ENCODE measurements at places on chromosomes 11 and 22.

DNA sequence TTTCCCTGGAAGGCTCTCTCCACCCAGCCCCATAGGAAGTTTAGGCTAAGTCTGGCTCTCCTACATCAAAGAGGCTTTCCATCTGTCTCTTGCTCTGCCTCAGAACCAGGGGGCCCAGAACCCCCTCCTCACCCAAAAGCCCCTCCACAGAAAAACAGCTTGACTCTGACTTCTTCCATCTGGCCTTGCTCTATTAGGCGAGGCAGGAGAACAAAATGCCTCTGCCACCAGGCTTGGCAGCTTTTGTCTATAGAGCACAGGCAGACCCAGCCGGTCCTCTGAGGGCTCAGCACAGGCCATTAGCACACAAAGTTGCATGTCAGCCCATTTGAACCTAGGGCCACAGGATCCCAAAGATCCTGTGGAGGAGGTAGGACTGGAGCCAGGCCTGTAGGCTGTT, 75.7 kb upstream of the SUSD2 start:
- DNase-seq: no peak

DNA sequence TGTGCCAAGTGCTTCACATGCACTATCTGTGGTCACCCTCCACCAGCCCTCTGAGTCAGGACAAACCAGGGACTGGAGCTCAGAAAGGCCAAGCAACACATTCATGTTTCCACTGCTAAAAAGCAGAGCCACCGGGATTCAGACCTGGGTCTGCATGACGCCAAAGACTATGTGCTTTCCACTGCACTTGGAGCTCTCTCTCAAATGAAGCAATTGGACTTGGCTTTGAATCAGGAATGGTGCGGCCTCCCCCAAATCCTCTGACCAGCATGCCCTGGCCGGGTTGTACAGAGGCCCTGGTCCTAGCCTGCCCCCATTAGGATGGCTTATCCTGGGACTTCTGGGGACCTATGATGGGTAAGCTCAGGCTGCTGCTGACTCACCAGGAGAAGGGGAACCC, 80.7 kb downstream of the PKNOX2 start:
- DNase-seq: no peak

DNA sequence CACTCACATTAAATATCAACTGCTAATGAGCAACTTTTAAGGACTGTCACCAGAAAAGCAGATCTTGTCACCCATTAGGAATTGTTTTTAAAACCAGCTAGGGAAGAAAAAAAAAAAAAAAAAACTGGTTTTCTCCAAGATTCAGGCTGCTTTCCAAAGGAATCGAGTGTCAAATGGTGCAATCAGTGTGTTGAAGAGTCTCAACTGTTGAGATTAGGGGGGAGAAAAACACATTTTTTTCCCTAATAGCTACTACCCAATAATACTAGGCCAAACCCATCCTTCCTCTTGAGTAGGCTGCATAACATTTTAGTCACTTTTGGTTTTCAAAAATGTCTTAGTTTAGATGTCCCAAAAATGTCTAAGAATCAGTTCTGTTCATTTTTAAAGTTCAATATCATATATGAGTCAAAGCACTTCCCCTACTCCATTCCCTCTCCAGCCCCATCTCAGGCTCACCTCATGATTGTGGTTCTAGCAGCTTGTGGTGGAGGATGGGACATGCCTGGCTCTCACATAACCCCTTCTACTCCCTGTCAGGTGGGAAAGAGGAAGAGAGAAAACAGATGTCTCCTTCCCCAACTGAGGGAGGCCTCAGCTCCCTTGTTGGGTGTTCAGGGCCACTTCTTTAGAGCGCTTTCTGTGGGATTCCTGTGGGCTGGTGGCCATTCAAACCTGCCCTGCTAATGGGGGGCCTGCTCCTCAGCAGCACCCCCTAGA, 193.6 kb downstream of the CWF19L2 start:
- DNase-seq: no peak

- no peak for DNase-seq
These were observed 461 bp downstream of the TBC1D10A start for GRCh38 chr22:30326255-30326705.

GRCh38 chr11:113974741-113975470, at the start of gene HTR3A:
TSS of gene HTR3A (plus strand) at chr11:113975108. CDS start at chr11:113975326, 218 bp downstream.
- DNase-seq: no peak

GRCh38 chr22:47351836-47352579, 589.6 kb downstream of the TBC1D22A start:
- no peak for DNase-seq

- no peak for DNase-seq
These were observed 1039.2 kb downstream of the TBC1D22A start for GRCh38 chr22:47801541-47802245.

Measured in stimulated activated CD4-positive, alpha-beta T cell treated with anti-CD3 and anti-CD28 coated beads, Interleukin-1b, Interleukin-23, amount 100 ng/mL, for 4 hours (primary cell).